Stimulated activated CD8-positive, alpha-beta memory T cell treated with anti-CD3 and anti-CD28 coated beads, Interleukin-15, amount 100 ng/mL, for 4 hours (primary cell): ENCODE measurements at places on chromosomes 13 and 19.
A peak's percentile ranks its signal among the peaks of the same experiment; 100 is the strongest.

GRCh38 chr13:44389060-44389666, 15.5 kb downstream of the SERP2 start:
- no peak for DNase-seq

DNA sequence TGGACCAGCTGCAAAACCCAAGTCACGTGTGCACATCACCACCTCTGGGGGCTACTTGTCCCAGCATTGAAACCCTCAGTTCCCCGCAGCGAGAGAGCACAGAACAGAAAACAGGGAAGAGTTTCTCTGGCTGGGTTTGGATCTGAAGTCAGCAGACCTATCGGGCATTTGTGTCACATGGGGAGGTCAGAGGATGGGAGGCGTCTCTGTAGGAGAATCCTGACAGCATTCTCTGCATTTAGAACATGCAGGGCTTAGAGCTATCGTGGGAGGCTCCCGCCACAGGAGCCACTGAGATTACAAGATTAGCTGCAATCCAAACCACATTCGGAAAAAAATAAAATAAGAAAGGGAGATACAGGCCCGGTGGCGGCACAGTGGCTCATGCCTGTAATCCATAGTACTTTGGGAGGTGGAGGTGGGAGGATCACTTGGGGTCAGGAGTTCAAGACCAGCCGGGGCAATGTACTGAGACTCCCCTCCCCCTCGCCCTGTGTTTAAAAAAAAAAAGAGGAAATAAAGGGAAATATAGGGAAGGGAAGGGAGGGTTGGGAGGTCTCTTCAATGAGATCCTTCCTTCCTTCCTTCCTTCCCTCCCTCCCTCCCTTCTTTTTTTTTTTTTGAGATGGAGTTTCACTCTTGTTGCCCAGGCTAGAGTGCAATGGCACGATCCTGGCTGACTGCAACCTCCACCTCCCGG, 2.9 kb upstream of the TLE6 start:
- DNase-seq, result no peak

- DNase-seq, result no peak
These were observed 67.2 kb upstream of the FNDC3A start for GRCh38 chr13:48908381-48909055.

GRCh38 chr19:44951179-44952159, 3.7 kb upstream of the CLPTM1 start:
- peak; percentile 42 for DNase-seq

DNA sequence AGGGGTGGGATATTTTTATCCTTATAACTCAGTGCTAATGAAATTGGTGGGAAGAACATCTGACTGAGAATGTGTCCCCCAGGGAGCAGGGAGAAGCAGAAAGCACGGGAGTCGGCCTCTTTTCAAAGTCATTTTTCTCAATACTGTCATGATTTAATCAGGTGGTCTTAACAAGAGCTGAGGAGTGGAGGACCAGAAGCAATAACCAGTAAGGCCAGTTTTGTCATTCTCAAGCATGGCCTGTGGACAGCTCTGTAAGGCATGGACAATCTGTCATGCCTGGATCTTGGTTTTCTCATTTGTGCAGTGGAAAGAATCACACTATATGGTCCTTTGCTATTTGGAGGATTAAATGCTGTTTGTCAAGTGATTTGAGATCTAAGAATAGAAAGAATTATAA, 99.7 kb downstream of the TNFSF11 start:
- no peak for DNase-seq

DNA sequence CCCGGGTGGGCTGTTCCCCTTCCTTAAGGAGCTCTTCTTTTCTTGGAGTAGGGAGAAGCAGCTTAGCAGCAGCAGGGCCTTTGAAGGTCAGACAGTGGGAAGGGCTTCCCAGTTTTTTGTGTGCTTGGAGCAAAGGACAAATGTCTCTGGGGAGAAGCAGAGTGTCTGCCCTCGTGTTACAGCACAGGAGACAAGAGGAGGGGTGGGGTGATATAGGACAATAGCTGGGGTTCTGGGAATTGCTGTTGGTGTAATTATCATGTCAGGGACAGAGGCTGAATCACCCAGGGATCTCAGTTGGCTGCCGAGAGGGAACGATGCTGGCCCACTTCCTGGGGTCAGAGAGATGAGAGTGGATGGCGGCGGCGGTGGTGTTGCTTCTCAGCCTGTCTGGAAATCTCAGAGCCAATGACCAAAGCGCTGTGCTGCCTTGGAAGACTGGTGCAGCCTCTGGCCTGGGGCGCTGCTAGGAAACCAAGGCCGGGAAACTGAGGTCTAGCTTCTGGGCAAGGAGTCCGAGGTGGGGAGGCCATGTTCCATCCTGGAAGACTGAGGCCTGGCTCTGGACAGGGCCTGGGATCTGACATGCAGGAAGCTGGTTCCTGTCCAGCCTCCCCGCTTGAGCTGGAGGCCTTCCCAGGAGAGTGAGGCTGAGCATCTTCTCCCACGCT, 1.2 kb downstream of the INAFM1 start:
- no peak for DNase-seq

GRCh38 chr19:55005684-55006488, 32.2 kb downstream of the GP6 start:
- peak; percentile 19 for DNase-seq

DNA sequence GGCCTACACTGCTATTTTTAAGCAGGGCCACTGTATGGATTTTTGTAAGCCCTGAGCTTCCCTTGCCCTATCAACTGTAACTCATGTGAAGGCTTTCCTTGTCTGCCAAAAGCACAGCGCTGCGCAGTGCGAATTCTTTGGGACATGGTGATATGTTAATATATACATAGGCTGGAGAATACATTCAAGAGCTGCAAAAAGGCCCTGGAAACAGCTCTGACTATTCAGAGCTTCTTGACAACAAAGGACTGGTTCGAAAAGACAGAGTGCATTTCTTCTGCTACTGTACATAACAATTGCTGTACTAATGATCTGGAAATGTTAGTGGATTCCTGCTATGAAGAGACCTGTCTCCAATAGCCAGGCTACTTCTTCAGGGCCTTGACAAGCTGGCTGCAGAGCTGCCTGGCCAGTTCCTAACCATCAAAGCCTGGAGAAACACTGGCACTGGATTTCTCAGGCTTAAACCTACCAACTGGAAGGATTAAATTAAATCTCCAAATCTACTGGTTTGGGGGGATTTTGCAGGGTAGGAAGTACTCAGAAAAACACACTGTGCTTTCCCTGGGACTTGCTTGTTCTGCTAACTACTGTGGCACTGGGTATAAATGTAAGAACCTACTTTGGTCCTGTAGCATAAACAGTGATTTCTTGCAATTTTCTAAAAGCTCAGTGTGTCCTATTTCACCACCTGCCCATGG, 246.9 kb downstream of the DNAJC15 start:
- no peak for DNase-seq

DNA sequence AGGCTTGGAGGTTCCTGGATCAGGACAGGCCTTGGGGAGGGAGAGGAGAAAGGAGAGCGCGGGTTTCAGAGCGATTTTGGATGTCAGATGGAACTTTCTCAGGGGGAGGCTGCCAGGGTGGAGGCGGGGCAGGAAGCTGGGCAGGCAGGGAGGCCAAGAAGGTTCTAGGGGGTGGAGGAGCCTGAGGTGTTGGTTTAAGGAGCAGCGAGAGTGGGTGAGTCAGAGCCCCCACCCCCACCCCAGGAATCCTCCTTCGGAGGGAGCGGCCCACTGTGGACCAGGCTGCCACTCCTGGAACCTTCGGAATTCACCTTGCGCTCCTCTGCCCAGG, 15.9 kb upstream of the NOP53 start:
- DNase-seq, result no peak

DNA sequence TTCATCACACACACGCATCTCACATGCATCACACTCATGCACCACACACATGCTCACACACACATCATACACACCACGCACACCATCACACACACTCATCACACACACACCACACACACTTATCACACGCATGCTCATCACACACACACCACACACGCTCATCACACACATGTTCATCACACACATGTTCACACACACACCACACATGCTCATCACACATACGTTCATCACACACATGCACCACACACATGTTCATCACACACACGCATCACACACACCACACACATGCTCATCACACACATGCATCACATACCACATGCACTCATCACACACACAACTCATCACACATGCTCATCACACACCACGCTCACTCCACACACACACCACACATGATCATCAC, 46.9 kb downstream of the C1QTNF9 start:
- DNase-seq, result no peak

DNA sequence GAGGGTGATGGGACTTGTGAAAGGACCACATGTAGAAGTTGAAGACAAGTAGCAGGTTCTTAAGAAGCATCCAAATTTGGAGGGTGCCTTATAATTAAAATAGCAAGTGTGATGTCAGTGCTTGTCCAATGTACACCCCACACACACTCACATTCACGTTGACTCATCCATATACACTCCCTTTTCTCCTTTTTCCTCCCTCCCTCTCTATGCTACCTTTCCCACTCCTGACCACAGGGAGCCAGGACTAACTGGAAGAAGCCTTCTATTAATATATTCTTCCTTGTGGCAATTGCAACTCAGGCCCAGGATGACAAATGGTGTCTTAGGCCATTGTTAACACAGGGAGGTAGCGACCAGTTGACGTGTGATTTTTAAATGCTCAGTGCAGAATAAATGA, 16.3 kb upstream of the GPR183 start:
- no peak for DNase-seq

DNA sequence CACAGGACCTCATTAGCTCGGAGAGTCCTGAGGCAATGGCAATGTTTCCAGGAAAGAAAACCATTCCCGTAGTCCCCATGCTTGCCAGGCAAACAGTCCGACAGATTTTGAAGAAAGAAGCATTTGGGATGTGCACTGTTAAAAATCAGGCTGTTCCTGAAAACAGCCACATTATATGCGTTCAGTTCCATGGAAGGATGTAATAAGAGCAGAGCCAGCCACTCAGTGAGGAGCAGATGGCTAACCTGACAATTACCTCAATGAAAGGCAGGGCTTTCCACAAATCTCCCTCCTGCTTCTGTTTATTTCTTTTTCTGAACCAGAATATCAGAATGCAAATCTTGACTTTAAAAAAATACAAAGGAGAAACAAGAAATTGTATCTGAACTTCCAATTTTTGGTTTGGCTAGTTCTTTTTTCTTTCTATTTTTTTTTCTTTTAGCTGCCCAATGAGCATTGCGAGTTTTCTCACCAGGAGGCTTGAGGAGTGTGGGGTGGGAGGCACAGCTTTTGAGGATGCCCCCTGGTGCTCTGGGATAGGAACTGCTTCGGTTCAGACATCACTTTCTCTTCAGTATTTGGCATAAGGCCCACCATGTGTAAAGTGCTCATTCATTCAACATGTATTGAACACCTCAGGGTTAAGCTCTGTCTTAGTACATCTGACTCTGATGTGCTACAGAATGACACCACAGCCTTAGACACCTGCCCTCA, 124.2 kb downstream of the TBC1D4 start:
- no peak for DNase-seq

DNA sequence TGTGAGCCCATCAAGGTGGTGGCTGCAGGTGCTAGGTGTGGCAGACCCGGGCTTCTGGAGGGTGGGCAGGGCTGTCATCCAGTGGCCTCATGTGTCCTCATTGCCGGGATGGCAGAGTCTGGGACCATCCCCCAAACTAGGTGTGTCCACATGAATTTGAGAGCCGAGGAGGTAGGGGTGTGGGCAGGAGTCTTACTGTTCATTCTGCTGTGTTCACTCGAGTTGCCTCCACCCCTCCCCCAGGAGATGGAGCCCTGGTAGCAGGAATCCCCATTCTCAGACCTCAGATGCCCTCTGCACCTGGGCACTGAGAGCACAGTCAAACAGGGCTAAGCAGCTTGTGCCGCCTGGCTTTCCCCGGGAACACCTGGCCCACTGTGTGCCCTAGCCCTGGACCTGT, 22.4 kb downstream of the NAXD start:
- DNase-seq, result no peak

GRCh38 chr19:17671906-17672305, 16.2 kb downstream of the UNC13A start:
- no peak for DNase-seq

- no peak for DNase-seq
These were observed 116.9 kb downstream of the DPF1 start for GRCh38 chr19:38107129-38107528.

DNA sequence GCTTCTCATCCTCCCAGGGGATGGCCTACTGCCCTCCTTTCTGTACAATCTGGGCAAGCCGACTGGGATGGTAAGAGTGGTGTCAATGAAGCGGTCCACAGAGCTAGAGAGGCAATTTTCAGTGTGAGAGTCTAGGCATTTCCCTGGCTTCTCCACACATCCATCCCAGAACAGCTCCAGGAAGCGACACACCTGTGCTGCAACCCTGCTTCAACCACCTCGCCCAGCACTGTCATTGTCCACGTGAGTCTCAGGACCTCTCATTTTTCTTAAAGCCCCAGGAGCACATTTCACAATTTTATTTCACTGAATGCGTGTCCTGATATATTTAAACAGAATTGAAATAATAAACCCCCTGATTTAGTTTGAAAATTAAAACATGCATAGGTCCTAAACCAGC, 15.5 kb upstream of the UBL3 start:
- DNase-seq, result no peak

GRCh38 chr13:21616205-21616866, 12.4 kb upstream of the MICU2 start:
- no peak for DNase-seq

GRCh38 chr13:111390522-111391270, 70.3 kb downstream of the TEX29 start:
- DNase-seq, result no peak

GRCh38 chr13:59120297-59120843, 1043.4 kb downstream of the DIAPH3 start:
- DNase-seq, result no peak

- DNase-seq, result no peak
These were observed 6.2 kb downstream of the ZC3H4 start for GRCh38 chr19:47107202-47107952.

DNA sequence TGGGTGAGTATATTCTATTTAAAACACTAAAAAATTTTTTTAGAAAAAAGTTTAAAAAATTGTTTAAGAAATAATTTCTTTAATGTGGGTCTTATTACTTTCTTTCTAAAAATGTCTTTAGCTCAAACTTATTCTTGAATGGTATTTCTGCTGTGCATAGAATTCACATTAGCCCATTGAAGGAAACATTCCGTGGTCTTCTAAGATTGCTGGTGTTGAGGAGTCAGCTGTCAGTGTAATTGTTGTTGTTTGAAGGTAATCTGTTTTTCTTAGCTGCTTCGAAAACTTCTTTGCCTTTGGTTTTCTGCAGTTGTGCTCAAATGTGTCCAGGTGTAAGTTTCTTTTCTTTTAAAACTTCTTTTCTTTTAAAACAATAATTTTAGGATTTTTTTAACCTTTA, 85.4 kb upstream of the KLF12 start:
- DNase-seq, result no peak

GRCh38 chr13:74145249-74145975, 11.2 kb upstream of the KLF12 start:
- no peak for DNase-seq

- no peak for DNase-seq
These were observed 12.5 kb downstream of the IZUMO4 start for GRCh38 chr19:2109046-2109864.
